ENCODE measurements at places on chromosomes 2 and 18.

DNA sequence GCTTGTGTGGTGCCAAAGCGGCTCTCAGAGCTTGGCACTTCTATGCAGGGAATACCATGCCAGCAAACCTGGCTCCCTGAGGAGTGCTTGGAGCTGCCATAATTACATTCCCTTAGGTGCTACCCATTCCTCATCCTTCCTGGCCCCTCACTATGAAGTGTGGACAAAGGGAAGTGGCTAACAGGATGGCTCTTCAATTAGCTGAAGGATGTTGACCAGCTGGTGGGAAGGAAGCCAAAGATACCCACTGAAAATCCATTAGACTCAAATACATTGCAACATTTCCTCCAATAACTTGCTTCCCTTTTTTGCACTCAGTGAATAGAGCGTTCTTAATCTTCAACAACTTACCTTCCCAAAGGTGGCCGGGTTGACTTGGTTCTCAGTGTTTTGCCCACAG is 8.5 kb downstream of the RFX8 start:
- DNase-seq, result no peak

DNA sequence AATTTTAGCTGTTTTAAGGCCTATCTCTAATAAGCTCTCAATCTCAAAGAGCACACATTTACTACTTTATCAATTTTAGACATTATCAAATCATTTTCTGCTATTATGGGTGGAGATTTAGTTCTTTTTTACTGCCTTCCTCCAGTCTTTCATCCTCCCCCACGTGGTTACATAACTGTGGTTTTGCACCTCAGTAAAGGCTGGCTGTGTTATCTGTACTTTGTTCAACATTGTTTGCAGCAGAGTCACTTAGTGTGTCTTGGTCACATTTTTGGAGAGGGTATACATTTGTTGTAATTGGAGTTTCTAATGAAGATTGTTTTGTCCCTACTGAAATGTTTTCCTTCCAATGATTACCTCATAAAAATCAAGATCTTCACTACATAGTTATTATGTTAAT is 549.6 kb upstream of the CELF4 start:
- DNase-seq, result no peak

- peak; percentile 50 for DNase-seq
These were observed 8.8 kb downstream of the TGFBRAP1 start for GRCh38 chr2:105320651-105321215.

GRCh38 chr2:182509-183122 is 81.2 kb downstream of the SH3YL1 start:
- DNase-seq, result no peak

- DNase-seq, result peak; percentile 73
These were observed 214.8 kb downstream of the MC4R start for GRCh38 chr18:60157810-60158209.

- peak; percentile 8 for DNase-seq
These were observed 353.6 kb downstream of the KIAA1328 start for GRCh38 chr18:37182340-37183135.

DNA sequence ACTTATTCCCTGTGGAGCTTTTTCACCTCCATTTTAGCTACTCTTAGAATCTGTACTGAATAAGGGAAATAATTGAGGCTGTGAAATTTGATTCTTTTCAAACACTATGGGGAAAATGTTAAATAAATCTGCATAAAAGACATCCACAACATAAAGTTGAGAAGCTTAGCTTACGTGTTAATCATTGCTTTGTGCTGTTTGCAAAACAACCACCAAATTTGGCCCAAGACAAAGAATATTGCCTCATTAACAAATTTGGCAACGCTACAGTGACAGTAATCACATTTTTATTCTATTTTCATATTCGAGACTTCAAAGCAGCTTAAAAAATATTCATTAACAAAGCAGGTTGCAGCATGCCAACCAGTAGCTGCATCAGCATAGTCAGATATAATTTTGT is 437.6 kb downstream of the DPP10 start:
- no peak for DNase-seq

GRCh38 chr2:236824836-236825235 is 255.2 kb downstream of the ACKR3 start:
- peak; percentile 83 for DNase-seq

DNA sequence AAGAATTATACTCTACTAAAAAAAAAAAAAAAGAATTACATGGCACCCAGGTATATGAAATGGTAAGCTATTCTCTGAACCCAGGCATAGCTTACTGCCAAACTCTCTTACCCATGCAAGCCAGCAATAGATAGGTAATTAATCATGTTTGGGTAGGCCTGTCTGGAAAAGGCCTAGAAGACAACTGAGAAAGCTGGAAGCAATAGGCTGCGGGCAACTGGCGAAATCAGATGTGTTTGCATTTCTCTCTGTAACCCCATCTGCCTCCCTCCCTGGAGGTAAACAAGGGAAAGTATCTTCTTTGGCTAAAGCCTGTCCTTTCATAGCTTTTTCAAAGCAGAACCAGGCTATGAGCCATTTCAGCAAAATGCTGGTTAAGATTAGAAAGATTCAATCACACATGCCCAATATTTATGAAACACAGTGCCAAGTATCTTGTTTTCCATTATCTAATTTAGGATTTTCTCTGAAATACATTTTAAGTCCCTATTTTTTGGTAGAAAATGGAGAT is 934.8 kb upstream of the DDX18 start:
- no peak for DNase-seq

- DNase-seq, result no peak
These were observed 177.2 kb downstream of the NEDD4L start for GRCh38 chr18:58221060-58221725.

- no peak for DNase-seq
These were observed 29.9 kb downstream of the TPGS2 start for GRCh38 chr18:36798738-36799473.

DNA sequence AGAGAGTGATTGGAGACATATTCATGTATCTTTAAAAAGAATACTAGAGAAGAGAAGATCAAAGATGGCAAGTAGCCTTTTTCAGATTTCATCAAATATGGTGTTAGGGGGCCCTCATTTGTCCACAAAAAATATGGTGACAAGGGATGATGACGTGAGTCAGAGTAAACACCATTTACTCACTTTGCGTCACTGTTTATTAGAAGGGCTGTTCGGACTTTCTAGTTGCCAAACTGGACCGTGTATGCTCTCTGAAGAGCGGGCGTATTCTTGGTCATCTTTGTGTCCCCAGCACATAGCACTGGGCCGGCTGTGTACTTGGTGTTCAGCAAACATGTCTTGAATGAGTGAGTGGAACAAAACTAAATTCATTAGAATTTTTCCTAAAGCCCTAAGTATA is 37.5 kb downstream of the TTC39C start:
- DNase-seq, result no peak

DNA sequence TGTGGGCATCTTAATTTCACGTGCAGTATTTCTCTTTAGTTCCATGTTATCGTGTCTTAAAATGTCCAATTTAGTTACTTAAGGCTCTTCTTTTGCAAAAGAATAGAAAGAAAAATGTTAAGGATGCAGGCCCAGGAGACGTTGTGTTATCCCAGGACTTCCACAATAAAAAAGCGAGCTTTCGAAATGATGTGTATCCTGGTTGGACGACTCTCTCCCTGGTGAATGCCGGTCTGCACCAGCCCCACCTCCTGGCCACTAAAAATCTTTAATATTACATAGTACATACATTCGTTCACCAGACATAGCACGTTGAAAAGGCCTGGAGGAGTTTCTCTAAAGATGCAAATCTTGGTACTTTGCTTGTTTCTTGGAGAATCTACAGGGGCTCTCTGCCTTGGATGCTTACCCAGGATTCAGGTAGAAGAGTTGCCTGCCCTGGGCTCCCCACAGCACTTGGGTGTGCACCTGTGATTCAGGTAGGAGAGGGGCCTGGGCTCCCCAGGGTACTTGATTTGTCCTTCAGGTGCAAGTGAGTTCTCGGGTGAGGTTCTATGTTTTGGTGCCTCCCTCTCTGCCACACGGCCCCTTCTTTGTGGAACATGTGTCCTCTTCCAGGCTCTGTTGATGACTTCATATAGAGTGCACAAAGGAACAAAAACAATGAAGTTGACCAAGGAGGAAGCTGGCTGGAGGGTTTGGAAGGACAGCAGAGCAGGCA is 26.6 kb downstream of the TWIST2 start:
- no peak for DNase-seq

- no peak for DNase-seq
These were observed 469.8 kb upstream of the ACVR2A start for GRCh38 chr2:147375073-147375472.

DNA sequence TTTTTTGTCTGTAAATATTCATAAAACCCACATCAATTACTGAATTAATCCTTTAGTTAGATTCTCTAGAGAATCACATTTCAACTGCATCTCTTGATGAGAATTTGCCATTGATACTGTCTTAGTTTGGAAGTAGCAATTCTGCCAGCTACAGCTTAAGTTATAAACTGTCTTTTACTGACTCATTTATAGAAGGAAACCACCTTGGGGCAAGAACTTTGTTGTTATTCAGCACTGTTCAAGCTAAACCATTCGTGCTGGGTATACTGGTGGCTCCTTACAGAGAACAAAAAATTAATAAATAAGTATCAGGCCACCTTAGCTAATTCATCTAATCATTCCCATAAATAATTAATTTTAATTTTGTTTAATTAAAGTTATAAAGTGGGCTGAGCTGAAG is 1082.6 kb upstream of the CELF4 start:
- no peak for DNase-seq

DNA sequence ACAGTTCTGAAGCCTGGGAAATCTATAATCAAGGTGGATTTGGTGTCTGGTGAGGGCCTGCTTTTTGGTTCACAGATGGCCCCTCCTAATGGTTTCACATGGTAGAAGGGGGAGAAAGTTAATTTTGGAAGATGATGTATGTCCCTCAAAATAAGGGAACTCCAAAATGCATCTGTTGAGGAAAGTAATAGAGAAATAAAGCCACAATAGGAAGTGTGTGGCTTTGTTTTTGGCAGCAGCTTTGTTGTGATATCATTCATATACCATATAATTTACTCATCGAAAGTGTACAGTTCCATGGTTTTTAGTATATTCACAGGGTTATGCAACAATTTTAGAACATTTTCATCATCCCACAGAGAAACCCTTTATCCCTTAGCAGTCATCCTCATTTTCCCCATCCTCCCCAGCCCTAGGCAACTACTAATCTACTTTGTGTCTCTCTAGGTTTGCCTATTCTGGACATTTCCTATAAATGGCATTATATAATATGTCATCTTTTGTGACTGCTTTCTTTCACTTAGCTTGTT is 274.0 kb upstream of the FAM98A start:
- no peak for DNase-seq

GRCh38 chr2:182625814-182626213 is 90.2 kb upstream of the DNAJC10 start:
- no peak for DNase-seq

- DNase-seq, result no peak
These were observed 158.6 kb upstream of the SERTAD2 start for GRCh38 chr2:64812285-64812684.

All from NCI-H524 (cell line).